ENCODE measurements at places on chromosomes 5 and 9.

DNA sequence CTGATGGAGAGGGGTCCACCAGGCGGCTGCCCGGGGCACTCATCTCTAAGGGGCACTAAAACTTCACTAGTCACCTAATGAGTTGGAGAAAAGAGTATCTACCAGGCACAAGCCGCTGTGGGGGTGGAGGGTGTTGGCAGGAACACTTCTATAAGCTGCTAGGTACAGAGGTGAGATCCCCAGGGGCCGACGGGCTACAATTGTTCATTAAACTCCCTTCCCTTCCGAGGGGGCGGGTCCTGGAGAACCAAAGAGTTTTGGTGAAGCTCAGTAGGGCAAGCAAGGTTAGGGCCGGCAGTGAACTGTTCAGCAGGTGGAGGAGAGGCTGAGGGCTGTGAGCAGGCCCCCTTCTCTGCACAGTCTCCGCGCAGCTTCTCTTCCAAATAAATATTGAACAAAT, 78.7 kb upstream of the ARAP3 start:
- DNase-seq: no peak

DNA sequence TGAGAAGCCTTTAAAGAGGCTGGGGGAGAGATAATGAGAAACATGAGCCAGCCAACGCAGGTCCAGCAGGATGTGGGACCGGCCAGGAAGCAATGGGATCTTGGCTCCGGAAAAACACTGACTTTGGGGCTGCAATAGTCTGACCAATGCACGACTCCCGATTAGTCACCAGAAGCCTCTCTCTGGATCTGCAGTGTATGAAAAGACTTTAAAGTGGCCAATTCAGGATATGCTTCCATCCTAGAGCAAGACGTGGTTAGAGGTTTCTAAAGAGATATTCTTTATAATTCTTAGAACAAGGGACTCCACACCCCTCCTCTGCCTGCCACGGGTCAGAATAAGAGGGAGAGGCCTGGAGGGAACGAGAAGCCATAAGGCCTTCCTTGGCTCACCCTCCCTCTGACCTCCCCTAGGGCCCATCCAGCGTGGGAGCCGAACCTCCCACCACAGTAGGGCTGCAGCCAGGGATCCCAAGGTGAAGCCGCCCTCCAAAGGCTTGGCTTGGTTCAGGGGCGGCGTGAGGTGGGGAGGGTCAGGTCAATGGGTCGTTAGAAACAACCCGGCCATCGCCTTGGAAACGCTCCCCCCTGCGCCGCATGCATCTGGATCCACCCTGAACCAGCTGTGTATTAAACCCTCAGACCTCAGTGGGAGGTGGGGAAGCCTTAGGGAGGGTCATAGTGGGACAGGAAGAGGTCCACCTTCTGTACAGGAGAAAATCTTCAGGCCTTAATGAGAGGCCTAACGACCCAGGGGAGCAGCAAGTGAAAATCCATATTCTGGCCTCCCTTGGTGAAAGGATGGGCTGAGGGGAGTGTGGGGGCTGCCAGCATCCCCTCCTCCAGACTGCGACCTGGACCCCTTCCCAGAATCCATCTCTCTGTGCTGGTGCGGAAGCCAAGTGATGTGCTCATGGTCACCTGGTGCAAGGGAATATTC, 11.1 kb downstream of the FGF1 start:
- DNase-seq: no peak

GRCh38 chr5:74286734-74287695, 353.5 kb downstream of the ENC1 start:
- DNase-seq: no peak

DNA sequence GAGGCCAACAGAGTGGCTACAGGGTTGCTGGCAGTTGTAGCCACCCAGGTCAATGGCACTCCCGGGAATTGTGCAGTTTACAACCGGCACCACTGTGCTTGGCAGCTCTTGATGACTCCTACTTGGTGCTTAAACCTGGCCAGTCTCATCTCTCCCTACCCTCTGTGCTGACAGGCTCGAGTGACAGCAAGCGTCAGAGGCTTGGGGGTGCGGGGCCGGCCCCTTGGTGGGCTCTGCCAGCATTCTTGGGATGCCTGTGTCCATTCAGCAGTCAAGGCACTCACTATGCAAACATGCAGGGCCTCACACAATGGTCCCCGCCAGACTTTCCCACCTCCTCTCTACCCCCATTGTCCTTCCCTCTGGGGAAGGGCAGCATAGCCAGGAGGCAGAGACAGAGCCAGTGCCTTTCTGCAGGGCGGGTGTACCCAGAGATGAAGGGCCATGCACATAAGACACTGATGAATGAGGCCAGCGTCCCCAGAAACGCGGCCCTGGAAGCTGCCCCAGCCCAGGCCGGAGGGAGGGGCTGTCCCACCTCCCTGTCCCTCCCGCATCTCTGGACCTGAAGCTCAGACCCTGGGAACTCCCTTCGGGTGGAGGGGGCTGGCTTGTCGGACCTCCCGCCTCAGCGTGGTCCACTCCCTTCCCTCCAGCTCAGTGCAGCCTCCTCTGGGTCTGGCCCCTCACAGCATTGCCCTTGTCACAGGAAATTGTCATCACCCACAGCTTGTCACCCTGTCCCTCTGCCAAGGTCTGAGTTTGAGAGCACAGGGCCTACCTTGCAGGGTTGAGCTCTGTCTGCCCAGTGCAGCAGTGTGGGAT, 26.4 kb upstream of the NOTCH1 start:
- no peak for DNase-seq

DNA sequence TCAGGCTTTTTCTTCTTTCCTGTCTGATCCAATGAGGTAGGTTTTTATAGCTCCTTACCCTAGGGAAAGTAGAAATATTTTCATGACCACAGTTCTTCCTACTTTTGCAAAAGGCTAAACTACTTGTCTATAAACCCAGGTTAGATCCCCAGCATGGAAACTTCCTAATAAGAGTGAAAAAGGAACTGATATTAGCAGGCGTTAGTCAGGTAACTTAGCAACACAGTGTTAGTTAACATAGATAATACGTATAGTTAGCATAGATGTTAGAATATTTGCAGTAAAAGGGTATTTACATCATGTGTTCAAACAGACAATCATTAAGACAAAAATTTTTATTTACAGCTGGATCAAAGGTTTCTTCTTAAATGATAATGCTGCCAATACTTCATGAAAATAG, 162.9 kb upstream of the DAB2 start:
- no peak for DNase-seq

GRCh38 chr5:111929261-111929660, 172.3 kb upstream of the NREP start:
- DNase-seq: no peak

- DNase-seq: no peak
Measured at GRCh38 chr5:109529520-109529919, 119.7 kb upstream of the PJA2 start.

GRCh38 chr5:102764381-102765004, 9.4 kb downstream of the PAM start:
- no peak for DNase-seq

GRCh38 chr5:73119451-73120157, 771 bp upstream of the TMEM171 start:
- DNase-seq: peak; percentile 24

GRCh38 chr9:128233817-128234406, 30.7 kb downstream of the DNM1 start:
- no peak for DNase-seq

DNA sequence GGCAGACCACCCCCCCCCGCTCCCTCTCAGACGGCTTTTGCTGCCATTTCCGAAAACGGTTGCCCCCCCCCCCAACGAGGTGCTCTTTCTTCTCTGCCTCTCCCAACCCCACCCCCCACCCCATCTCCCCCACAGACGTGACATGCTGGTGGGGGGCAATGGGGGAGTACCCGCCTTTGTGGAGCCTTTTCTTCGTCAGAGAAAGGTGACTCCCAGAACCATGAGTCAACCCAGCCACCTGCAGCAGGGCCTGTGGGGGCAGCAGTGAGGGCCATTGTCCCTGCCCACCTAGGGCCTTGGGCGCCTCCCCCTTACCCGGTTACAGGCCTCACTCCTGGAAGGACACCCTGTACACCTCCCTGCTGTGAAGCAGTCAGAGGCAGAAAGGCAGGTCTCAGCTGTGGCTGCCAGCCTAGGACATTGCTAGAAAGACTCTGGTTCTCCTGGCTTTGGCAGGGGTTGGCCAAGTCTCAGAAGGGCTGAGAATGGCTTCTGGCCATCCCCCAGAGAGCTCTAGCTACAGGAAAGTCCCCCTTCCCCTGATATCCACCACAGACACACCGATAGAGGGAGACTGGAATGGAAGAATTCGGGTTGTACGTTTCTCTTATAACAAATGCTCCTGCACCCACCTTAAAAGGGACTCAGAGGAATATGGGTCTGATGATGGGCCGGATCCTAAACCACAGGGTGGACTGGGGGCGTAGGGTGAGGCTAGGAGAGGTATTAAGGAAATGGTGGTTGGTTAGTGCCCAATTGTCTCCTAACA, 2.2 kb downstream of the DNAJB5 start:
- peak; percentile 58 for DNase-seq

DNA sequence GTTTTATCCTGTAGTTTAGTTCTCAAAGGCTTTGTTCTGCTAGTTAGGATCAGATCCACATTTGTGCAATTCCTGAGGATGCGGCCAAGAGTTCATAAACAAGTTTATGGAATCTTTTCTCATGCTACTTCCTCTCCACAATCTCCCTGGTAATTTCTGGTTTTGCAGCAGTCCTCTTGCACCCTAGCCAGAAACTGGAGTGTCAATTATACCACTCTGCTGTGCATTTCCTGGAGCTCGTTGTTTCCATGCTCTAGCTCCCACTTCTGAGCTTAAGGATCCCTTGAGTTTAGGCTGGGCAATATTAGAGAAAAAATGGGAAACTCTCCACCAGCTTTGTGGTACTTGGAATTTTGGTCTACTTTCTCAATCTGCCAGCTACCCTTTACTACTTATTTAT, 474.7 kb downstream of the DIRAS2 start:
- no peak for DNase-seq

GRCh38 chr5:135032999-135033861, 798 bp downstream of the PITX1 start:
- peak; percentile 26 for DNase-seq

GRCh38 chr5:63097286-63097685, 518.7 kb downstream of the LRRC70 start:
- no peak for DNase-seq

- DNase-seq: no peak
Measured at GRCh38 chr9:107612136-107612535, 122.6 kb upstream of the KLF4 start.

GRCh38 chr9:27157097-27157496, 48.1 kb downstream of the TEK start:
- DNase-seq: no peak

DNA sequence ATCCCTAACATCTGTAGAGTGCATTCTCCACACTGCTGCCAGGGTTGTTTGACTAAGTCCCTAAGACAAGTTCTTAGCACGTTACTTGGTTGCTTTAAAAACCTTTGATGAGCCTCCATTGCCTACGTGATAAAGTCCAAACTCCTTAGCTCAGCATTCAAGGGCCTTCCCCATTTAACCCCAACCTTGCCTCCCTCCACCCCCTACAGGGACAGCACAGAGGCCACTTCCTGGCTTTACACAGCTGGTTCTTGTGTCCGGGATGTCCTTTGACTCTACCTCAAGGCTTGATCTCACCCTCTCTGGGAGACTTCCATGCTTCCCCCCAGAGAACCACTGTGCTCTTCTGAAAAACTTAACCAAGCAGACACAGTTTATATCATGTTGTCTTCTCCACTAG, 29.4 kb downstream of the FAM240B start:
- DNase-seq: no peak

GRCh38 chr5:158637039-158637438, 462.7 kb downstream of the EBF1 start:
- DNase-seq: no peak

DNA sequence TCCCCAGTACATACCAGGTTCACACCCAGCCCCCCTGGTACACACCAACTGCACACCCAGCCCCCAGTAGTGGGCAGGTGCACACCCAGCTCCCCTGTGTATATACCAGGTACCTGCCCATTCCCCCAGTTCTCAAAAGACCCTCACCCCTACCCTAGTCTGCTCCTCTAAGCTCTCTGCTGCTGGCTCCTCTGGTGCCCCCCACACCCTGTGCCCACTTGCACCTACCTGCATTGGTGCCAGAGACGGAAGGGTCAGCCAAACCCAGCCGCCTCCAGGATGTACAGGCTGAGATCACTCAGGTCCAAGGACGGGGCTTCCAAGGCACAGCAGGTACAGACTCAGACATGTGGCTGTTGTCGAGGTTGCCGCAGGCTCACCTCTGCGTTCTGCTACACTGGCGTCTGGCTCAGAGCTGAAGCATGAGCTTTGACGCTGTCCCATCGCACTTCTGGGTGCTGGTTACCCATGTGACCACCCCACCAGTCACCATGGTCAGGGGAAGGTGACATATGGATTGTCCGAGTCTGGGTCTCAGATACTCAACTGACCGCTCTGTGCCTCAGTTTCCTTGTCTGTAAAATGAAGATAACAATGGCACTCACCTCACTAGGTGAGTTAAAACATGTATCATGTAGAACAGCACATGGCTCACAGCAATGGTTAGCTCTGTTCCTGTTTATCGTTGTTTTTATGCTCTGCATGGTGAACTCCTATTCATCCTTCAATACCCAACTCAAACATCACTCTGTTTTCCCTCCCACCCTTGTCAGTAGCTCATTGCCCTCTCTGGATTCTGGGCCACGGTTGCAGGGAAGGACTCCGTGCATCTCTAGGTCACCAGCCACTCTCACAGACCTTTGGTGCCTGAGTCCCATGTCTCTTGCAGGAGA, 45.3 kb upstream of the SUSD3 start:
- no peak for DNase-seq

GRCh38 chr5:6616632-6617031, 16.2 kb downstream of the NSUN2 start:
- no peak for DNase-seq

DNA sequence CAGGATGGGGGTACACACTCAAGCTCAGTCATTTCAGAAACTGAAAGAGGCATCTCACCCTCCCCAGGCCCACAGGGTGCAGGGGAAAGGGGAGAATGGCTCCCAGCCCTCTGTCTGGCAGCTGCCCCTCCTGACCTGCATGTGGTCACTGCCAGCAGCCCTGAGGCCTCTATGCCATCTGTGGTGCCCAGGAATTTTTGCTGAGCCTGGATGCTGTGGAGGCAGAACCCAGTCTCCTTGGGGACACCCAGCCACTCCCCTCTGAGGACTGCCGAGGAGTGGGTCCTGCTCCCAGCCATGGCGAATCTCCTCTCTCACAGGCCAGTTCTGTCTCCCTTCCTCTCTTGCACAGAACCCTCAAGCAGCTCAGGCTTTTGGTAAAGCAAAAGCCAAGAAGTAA, 104.0 kb upstream of the ALDH1B1 start:
- DNase-seq: no peak

DNA sequence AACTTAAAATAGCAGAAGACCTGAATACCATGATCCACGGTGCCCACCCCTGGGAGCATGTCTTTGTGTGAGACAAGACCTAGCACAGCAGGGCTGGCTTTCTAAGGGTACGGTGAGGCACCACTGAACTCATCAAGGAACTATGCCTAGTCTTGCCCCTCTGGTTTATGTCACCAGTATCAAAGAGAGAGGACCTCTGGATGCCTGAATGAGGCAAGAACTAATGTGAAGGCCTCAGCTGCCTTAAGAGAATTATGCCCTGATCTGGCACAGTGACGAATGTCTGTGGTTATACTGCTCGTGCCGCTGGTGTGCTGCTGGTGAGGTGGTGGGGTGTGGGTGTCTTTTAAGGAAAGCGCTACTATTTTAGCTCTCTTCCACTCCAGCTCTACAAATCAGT, 23.0 kb downstream of the NREP start:
- no peak for DNase-seq

- DNase-seq: no peak
Measured at GRCh38 chr9:23219471-23219870, 606.6 kb downstream of the ELAVL2 start.

- DNase-seq: peak; percentile 3
Measured at GRCh38 chr5:176319827-176320554, 41.6 kb downstream of the KIAA1191 start.

- DNase-seq: no peak
Measured at GRCh38 chr5:175752826-175753535, 95.1 kb downstream of the HRH2 start.

All from GM12865 (cell line).